Stimulated activated CD4-positive, alpha-beta T cell treated with anti-CD3 and anti-CD28 coated beads, TNF-alpha, amount 100 ng/mL, for 48 hours (primary cell): ENCODE measurements at places on chromosomes 4 and X.

DNA sequence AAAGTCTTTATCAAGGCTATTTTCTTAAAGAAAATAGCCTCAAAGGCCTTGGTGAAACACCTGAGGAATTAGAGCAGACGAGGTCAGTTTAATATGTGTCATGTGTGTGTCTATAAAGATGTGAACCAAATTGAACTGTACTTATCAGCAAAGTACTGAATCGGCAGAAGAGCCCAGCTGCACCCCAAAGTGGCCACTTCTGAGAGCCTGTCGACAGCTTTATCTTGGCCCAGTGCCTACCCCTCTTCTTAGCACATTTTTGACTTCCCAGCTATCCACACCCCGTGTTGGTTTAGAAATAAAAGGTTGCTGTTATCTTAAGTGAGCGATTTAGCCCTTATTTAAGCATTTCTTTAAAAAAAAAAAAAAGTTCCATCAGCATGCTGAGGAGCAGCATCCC, 329.7 kb downstream of the FBXW7 start:
- DNase-seq = no peak

DNA sequence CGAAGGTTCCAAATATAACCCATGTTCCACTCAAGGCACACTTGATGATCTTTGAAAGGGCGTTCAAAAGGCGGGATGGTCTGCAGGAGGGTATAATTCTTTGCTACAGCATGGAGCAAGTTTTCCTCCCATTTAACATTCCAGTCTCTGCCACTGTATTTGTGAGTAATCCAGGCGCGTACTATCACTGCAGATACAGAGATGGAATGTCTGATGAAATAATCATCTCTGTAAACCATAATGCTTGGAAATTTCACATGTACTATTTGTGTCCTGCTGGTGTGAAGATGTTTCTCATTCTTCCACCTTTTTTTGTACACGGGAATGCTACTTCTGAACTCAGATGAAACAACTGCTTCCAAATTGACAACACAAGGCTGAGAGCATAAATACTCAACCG, 15.5 kb downstream of the SEL1L3 start:
- no peak for DNase-seq

DNA sequence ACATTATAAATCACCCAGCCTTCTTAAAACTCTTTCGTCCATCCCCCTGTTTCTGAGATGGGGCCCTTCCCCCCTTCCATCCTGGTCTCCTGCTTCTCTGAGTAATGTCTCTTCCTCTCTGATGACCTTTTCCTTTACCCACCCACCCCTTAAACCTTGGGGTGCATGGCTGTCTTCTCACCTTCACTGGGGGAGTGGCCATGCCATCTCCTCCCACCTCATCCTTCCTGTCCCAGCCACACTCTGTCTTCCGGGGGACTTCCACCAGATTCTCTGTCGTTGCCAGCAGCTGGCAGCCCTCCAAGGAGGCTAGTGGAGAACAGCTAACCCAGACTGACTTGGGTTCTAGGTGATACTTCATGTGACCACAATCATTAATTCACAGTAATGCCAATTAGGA, 83.2 kb upstream of the SCML1 start:
- DNase-seq = no peak

DNA sequence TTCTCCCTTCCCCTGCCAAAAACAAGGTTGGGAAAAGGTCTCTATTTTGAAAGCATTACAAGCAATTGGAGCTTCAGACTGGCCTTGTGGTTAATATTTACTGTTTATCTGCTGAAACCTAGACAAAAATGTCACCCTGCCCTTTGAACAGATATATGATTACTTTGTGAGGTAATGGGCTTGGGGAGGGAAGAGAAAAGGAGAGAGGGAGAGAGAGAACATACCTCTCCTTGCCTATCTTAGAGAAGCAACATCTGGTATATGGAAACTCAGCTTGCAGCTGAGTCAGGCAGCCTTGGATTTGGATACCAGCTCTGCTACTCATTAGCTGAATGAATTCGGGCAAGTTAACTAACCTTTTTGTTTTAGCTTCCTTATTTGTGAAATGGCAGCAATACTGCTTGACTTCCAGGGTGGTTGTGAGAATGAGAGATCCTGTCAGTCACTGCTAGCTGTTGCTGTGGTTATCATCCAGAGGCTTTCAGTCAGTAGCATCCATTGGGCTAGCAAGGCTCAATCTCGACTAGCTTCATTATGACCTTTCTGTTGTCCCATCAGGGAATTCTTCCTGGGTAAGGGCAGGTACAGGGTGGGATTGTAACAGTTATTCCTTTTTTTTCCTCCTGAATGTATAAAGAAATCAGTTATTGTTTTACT, 41.1 kb downstream of the ZFX start:
- no peak for DNase-seq

- DNase-seq = no peak
These were observed 705.1 kb upstream of the GRID2 start for GRCh38 chr4:91598696-91599095.

- no peak for DNase-seq
These were observed 259.4 kb upstream of the DIAPH2 start for GRCh38 chrX:96425200-96425599.

- DNase-seq = no peak
These were observed 3.7 kb downstream of the MYOZ2 start for GRCh38 chr4:119139311-119139710.

DNA sequence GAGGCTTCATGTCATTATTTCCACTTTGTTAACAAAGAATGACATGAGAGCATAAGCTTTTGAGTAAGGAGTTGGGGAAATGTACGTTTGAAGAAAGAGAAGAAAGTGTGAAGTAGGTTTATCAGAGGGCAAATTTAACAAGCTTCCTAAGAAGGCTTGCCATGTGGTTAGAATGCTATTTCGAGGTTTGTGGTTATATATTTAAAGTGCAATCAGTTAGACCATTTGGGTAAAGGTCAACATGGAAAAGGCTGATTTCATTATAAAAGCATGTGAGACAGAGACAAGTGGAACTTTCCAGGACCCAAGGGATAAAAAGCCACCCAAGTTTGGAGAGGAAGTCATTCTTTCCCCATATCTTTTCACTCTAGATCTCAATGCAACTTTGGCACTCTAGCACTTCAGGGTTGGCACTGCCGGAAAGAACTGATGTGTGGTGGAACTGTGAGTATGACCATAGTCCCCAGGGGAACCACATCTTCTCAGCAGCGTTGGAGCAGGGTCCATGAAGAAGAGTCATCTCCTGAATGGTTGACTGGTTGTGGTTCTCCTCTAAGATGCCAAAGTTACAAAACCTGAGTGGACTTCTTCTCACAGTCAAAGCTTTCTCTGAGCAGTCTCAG, 529.9 kb downstream of the MID1IP1 start:
- DNase-seq = peak; percentile 21

DNA sequence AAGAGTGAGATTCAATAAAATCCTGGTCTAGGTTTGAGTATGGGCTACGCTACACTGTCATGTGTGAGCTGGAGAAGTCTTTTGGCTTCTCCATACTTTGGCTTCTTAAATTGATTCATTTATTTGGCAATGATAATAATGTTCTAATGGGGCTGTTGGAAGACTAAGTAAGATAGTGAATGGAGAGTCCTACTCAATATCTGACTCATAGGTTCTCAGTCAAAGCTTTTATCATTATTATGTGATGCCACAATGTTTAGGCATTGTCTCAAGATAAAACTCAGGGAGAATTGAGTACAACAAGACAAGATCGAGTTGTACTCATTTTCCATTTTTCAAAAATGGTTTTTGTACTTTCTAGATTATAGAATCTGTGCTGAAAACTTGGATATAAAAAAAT, 92.5 kb upstream of the VEGFC start:
- DNase-seq = no peak

DNA sequence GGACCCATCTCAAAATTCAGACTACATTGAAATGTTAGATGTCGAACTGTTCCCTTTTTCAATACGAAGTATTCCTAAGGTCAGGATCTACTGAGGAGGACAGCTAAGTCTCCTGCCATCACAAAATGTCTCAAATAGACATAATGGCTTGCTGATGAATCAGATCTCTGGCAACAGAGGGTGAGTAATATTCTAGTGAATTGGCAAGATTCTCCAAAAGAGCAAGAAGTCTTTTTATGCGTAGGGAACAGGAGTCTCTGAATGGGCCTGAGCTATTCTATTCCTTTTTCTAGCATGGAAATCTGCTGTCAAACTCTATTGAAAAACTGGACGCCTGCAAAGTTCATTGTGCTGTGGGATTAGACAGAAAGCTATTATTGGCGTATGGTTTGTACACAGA, 145.4 kb downstream of the FNIP2 start:
- no peak for DNase-seq

- no peak for DNase-seq
These were observed 1062.4 kb upstream of the DIAPH2 start for GRCh38 chrX:95622200-95622599.

GRCh38 chr4:125013891-125014290, 300.9 kb upstream of the FAT4 start:
- no peak for DNase-seq

GRCh38 chr4:14701389-14701788, 300.9 kb upstream of the CPEB2 start:
- no peak for DNase-seq

GRCh38 chr4:10023050-10023419, 1.7 kb upstream of the SLC2A9 start:
- DNase-seq = no peak

GRCh38 chrX:123223859-123224258, 39.8 kb downstream of the GRIA3 start:
- DNase-seq = no peak

DNA sequence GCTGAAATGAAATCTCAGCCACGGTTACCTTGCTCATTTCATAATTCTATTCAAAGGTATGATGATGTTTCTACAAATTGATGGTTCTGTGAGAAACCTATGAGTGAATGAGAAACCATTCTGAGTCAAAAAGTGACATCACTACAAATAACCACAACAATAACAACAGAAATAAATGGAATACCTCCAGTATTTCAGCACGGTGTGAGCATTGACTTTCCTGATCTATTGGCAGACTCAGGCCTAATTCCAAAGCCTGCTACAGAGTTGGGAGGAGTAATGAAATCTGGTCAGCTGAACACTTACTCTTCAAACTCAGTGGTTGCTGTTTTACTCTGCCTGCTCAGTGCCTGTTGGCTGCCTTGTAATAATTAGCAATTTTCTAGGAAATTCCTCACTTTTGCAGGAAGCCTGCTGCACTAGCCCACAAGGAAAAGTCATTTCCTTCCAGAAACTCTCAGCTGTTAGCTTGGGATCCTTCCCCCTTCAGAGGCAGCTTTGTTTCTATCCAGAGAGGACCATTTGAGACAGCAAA, 18.8 kb upstream of the SYNPO2 start:
- no peak for DNase-seq
